Stimulated activated CD4-positive, alpha-beta T cell treated with anti-CD3 and anti-CD28 coated beads, Interleukin-1b, Interleukin-23, amount 100 ng/mL, for 1 hour (primary cell): ENCODE measurements at places on chromosomes 11 and 22.

DNA sequence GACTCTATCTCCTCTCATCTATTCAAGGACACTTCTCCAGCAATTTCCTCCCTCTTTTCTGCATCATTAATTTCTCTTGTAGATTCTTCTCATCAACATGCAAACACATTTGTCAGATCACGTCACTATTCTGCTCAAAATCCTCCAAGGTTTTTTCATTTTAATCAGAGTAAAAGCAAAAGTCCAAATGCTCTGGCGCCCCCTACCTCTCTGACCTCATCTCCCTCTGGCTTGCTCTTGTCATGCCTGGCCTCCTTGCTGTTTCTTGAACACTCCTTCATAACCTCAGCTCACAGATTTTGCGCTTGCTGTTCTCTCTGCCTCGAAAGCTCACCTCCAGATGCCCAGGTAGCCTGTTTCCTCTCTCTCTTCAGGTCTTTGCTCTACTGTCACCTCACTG is 22.4 kb downstream of the RTCB start:
- no peak for DNase-seq

DNA sequence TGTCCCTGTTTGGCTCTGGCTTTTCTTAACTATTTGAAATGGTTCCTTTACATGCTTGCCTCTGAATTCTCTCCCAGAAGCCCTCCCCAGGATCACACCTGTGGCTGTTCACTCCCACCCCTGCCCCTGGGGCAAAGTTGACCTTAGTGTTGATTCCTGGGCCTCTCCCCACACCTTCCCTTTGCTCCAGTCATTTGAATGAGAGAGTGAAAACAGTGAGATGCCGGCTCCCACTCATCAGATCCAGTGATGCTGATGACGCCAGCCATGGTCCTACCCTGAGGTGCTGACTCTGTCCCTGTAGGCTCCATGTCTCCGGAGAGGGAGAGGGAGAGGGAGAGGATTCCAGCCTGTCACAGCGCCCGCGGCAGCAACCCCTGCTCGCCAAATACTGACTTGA is 40.7 kb downstream of the LRP5 start:
- no peak for DNase-seq

- no peak for DNase-seq
These were observed 7.0 kb downstream of the CHST1 start for GRCh38 chr11:45658292-45658991.

- no peak for DNase-seq
These were observed 34.9 kb upstream of the GRIA4 start for GRCh38 chr11:105574974-105575373.

DNA sequence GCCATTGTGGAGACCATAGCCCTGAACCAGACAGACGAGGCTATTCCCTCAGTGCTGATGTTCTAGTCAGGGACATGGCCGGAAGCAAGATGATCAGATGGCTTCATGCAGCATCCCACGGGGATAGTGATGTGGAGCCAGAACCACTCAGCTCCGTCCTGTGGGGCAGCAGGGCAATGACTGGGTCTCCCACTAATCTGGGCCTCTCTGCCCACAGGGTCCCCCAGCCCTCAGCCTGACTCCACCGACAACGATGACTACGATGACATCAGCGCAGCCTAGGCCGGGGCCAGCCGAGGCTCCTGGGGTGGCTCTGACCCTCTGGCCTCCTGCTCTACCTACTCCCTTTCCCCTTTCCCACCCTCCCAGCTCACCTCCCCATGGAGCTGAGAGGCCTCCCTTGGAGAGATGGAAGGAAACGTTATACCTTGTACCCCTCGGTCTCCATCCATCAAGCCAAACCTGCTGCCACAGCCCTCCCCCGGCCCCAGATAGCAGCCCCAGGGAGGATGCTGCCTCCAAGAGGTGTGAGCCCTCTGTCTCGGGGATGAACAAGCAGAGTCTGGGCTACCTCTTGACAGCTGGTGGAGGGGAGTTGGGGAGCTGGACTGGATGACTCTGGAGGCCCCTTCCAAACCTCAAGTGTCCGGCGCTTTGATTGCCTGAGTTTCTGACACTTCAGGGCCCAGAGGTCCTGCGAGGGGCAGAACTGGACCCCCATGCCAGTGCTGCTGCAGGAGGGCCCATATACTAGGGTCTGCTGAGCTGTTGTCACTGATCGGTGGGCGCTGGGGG is 47.8 kb downstream of the CD6 start:
- no peak for DNase-seq

DNA sequence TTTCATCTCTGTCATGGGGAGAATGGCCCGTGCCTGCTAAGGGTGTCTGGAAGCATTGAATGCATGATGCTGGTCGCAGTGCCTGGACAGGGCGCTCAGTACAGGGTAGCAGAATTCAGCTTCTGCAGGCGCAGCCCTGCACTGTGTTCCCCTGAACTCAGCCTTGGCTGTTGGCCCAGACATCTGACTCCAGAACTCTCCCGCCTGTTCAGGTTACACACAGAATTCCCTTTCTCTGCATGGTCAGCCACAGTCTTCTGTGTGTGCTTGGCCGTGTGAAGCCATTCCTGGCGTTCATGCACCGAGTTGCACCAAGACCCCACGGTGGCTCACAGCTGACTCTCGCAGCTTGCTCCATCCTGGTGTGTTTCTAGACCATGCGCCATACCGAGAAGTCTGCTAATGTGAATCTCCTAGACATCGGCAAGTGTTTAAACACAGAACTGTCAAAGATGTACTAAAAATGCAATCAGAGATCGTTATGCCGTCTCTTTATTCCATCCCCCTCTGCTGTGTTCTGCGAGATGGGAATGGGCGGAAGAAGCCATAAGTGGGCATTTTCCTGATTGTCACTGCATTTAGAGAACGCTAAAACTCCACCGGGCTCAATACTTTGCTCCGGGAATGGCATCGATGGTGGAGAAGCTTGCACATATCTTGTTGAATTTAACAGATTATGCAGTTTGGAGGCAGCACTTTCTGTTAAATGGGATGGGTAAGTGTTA is 55.6 kb downstream of the MPPED1 start:
- DNase-seq: no peak

GRCh38 chr11:6616596-6617250 is 2.5 kb downstream of the TPP1 start:
- no peak for DNase-seq

- DNase-seq: no peak
These were observed 8.6 kb downstream of the CDPF1 start for GRCh38 chr22:46241396-46242007.

- DNase-seq: peak; percentile 58
These were observed 740 bp upstream of the TRMT2A start for GRCh38 chr22:20117633-20118299.

DNA sequence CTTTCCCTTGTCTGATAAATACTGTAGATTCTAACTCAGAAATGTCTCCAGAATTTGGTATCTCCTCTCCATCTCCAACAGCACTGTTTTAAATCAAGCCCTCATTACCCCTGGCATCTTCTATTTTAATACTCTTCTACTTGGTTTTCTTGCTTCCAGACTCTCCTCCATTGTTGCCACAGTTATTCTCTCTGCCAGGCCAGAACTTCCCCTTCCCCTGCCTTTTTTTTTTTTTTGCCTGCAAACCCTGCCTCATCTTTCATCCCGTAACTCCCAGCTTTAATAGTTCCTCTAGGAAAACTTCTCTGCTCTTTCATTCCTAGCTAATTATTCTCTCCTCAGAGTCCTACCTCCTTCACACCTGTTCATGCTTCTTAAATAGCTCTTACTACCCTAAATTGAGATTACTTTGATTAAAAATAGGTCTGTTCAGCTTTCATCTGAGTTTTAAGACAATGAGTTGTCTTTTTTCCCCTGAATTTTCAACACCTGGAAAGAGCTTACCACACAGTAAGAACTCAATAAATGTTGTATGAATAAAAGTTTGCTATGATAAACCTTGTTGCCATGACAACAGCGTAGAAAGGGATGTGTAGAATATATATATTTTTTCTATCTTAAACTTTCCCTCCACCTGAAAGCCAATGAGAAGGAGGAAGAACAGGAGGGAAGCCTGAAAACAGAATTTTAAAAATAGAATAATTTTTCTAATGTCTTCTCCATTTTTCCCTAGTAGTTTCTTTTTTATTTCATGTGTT is 3.6 kb downstream of the IL18 start:
- no peak for DNase-seq

DNA sequence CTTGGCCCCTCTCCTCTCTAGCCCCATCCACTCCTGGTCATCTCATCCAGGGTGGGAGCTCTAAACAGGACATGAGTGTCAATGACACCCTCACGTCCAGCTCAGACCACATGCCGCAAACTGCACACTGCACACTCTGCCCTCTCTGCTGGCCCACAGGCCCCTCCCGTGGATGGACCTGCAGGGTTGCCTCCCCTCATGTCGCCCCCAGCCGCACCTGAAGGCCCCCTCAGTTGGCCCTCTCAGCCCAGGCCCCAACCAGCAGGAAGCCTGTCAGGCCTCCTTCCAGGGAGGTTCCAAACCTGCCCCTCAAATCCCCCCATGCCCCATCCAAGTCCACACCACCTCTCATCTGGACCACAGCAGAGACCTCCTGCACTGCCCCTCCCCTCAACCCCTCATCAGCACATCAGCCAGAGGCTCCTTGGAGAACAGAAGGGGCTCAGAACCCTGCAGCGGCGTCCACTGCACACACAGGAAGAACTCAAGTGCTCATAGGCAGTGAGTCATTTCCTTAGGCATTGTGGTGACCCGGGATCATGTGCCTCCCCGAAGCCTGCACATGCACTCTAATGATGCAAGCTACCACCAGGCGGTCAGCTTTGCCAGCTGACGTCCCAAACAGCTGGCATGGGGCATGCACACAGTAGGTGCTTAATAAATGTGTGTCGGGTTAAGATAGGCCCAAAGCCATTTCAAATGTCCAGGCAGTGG is 12.9 kb upstream of the CDKN1C start:
- no peak for DNase-seq

DNA sequence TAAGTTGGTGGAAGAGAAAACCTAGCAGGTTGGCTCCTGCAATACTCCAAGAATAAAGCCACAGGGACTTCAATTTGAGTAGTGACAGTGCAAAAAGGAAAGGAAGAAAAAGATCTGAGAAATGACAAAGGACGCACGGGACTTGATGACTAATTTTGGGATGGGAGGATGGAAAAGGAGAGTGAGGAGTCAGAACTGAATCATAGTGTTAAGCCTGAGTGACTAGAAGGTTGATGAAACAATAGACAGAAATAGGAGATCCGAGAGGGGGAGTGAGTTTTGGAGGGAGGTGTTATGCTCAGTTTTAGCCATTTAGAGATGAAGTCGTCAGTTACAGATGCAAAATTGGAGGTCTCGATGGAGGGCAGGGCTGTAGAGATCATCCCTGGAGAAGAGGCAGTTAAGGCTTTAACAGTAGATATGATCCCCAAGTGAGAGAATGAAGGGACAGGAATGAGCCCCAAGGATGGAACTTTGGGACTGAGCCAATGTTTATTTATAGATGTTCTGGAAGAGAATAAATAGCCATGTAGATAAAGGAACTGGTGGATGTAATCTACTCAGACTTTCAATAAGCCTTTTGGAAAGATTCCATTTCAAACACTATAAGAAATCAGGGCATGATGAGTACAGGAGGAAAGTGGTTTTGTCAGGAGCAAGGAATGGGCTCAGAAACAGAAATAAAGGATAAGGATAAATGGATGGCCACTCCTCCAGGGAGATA is 108.9 kb upstream of the NCAM1 start:
- DNase-seq: no peak
